Activated naive CD8-positive, alpha-beta T cell treated with anti-CD3 and anti-CD28 coated beads, Interleukin-2, amount 50 U/mL, for 24 hours (primary cell): ENCODE measurements at places on chromosomes 1 and 21.

GRCh38 chr1:207964195-207964966 lies 53.5 kb upstream of the CD34 start:
- no peak for DNase-seq

DNA sequence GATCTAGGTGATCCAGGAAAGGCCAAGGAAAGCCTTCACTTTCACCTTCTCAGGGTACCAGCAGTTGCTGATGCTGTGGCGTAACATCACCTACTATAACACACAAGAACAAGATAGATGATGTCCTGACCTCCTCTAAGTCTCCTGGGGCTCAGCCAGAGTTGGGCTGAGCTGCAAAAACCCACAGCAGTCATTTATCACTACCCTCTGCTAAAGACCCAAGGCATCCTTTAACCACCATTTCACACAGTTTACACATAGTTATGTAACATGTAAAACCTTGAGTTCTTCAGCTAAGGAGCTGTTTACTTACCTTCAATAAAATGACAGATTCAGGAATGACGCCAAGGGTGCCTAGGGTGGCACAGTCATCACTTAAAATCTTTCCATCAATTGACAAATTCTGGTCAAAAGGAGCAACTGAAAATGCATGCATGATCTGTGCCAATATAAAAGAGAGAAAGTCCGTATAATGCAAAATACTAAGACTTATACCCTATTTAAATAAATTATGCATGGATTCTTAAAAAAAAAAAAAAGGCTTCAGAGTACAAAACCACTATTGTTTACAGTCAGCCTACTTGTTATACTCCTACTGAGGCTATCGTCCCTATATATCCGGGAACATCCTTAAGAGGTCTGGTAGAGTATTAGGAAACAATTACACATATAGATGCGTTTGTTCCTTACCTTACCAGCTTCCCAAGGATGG lies 20.7 kb upstream of the RAP1GAP start:
- no peak for DNase-seq

- DNase-seq, result no peak
Observed at GRCh38 chr1:145983206-145983675, 13.1 kb downstream of the TXNIP start.

DNA sequence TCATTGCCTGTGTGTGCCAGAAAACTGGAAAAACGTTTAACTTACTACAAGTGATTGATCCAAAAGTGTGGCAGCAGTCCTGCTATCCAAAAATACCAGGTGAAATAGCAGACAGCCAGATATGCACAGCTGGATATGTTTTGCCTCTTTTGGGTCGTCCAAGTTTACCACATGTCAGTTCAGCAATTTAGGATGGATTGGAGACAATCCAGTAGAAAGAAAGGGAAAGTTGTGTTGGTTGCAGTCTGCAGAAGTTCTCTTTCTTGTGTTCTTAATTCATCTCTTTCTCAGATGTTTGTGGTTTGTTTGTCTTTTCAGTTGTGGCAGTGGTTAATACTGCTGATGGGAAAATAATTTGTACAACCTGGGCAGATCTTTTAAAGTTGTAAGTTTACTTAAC lies 645.0 kb downstream of the PTPRC start:
- no peak for DNase-seq

GRCh38 chr1:155181371-155182051 lies 7.9 kb downstream of the TRIM46 start:
- DNase-seq, result no peak

- DNase-seq, result no peak
Observed at GRCh38 chr1:82392513-82392912, 591.8 kb downstream of the ADGRL2 start.

- peak; percentile 28 for DNase-seq
Observed at GRCh38 chr1:2412773-2413494, 570 bp upstream of the PEX10 start.

DNA sequence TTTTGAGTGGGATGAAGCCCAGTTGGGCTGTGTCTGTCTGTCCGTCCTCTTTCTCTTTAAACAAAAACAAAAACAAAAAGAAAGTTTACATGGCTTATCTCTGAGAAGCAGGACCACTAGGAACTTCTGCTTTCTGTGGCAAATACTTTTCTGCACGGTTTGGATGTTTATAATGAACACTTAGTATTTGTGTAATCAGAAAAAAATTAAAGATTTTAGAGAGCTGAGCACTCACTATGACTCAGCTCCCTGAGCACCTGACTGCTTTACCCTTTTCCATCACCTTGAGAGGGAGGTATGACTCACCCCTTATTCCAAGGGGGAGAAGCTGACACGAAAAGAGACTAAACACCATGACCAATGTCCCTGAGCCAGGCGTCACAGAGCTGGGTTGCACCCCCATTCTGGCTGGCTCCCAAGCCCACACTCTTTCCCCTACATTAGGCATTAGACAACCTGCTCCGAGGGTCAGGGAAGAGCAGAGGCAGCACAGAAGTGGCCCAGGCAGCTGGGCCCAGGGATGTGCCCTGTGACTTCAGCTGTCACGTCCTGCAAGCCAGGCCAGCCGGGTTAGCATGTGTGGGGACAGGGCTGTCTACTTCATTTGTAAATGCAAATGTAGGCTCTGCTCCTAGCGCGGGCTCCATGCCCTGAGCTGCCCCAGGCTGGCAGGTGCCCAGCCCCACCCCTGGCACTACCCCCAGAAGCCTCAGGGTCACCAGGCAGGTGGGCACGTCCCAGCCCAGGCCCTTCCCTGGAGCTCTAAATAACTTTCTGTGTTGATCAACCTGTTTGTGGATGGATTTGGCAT lies 30.4 kb downstream of the RAP1GAP start:
- DNase-seq, result peak; percentile 27

- DNase-seq, result no peak
Observed at GRCh38 chr1:202243006-202243405, 49.4 kb downstream of the LGR6 start.

DNA sequence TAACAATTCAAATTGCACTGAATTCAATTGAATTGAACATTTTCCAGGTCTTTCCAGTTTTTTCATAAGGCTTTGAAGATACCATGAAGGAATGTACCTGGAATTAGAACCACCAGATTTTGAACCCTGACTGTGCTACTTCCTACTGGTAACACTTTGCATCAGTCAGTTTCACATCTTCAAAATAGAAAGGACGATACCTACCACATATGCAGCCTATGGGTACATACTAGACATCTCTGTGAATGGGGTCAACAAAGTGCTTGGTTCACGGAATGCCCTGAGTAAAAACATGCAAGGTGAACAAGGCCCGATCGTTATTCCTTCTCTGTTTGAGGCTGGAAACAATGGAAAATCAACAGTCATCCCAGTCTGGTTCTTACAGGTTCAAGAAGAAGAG lies 41.2 kb upstream of the WLS start:
- DNase-seq, result no peak

- no peak for DNase-seq
Observed at GRCh38 chr1:34645109-34645688, 109.6 kb upstream of the GJB5 start.

DNA sequence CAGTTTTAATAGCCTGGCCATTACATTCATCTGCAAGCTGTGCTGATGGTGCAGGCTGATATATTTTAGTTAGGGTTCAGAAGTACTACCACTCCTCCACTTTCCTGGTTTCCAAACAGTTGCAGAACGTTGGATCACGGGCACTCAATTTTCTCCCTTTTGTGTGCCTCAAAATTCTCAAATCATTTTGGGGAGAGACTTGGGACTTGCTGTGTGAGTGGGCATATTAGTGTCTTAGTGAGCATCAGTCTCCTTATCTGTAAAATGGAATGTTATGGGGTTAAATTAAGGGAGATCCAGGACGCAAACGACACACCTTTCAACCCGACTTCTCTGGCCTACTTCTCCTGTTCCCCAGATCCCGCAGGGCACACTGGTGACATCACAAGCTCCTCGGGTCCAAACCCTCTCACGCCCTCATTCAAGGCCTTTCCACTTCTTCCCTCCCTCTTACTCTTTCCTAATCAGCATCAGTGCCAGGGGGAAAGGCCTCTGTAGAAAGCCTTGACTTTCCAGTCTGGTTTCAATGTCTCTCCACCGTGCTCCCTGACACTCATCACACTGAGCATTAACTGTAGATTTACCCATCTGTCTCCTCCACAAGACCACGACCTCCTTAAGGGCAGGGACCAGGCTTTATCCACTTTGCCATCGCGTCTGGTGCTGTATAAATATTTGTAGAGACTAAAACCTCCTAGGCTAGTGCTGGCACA lies 1.2 kb downstream of the PIGP start:
- DNase-seq, result peak; percentile 18

DNA sequence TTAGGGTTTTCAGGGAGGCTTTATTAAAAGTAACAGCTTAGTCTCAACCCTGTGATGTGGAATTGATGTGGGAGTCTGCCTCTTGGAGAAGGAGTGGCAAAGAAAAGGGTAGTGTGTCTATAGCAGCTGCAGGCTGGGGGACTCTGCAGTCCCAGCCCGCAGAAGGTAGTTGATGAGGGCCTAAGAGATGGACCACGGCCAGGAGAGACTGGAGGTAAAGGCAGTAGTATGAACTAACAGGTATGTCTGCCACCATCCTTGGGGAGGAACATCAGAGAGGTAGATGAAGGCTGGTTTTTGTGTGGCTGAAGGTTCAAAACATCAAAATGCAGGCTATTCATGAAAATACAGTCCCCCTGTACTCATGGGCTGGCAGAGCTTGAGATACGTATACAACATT lies 112.1 kb downstream of the KCTD3 start:
- DNase-seq, result no peak

DNA sequence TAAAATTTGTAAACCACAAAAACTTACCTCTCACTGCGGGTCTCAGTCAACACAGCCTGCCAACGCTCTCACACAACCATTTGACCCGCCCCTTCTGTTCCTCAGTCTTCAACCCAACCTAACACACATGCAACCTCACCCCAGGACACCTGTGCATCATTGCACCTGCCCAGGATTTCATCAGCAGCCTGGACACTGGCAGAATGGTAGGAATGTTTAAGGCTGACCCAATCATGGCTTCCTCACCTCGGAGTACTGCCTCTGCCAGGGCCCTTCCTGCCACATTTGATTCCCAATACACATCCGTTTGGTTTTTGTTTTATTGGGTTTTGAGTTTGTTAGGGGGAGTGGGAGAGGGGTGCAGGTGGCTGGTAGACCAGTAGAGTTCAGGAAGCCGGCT lies 40.7 kb downstream of the TOMM20 start:
- DNase-seq, result no peak

- no peak for DNase-seq
Observed at GRCh38 chr1:180926164-180926981, 13.7 kb downstream of the KIAA1614 start.

DNA sequence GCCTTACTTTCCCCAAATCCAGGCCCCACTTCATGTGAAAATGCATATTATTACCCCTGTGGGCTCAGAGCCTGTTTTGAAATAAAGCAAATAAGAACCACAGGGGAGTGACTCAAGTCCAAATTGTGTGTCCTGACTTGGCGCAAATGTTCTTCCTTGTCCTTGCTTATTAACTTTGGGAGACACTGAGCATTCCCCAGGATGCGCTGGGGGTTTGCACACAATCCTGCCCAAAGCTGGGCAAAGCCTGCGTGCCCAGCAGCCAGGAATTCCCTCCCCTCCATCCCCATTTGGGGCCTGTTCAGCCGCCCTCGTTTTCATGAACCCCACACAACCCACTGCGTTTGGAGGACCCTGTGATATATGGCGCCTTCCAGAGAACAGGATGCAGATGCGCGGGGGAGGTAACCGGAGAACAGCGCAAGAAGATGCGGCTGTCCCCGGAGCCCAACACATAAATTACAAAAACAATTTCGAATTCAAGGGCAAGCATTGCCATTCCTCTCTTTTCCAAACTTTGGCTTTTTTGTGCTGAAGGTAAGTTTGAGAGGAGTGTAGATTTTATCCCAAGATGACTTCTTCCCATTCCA lies 42.4 kb upstream of the CLDN14 start:
- no peak for DNase-seq

DNA sequence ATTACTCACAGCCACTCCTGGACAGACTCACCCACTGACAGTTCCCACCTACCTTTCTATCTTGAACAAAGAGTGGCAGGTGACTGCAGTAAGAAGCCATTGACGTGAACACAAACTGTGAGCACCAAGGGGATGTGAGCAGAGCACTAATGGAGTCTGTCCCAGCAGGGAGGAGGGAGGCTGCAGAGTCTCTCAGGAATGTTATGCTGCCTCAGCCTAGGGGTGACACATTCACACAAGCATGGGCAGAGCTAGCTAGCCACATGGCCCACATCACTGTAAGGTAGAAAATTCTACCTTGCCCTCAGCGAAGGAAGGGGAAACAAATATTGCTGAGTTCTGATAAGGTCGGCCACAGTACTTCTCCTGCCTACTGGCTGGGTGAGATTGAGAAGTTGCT lies 56.8 kb upstream of the PTGFRN start:
- DNase-seq, result no peak
